Type B pancreatic cell (in vitro differentiated cells): ENCODE measurements at places on chromosomes 3 and 15.
A peak's percentile ranks its signal among the peaks of the same experiment; 100 is the strongest.

DNA sequence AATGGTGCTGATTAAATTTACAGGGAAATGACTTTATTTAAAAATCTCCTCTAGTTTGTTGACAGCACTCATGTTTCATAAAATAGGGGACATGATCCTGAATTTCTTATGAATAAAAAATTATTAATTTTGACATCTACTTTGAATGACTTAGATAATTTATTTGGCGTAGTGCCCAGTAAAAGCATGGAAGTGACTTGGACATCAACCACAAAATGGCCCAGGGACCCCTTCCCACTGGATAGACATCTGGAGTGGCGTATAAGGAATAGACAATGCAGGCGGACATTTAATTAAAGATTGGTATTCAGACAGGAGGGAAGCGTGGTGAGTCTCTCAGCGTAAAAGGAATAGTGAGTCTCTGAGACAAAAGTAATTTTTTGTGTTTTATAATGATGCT, 79.8 kb downstream of the ADAMTSL3 start:
- no peak for DNase-seq

- DNase-seq: no peak
Observed at GRCh38 chr3:27724459-27725197, 2.5 kb upstream of the EOMES start.

- no peak for DNase-seq
Observed at GRCh38 chr3:19540464-19540863, 392.2 kb downstream of the KCNH8 start.

DNA sequence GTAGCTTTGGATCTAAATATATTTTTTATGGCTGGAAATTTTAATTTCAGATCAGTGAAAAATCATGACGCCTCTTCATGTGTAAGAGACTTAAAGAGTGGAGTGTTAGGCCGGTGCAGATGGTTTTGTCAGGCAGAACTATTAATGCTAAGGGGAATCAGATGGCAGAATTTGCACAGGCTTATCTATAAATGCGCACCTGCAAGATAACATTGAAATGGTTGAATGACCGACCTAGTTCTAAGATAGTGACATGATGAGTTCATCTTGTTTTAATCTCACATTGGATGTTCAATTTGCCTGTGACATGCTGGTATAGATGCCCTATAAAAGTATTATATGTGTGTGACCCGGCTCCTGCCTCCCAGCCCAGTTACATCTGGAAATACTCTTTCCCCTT, 340.6 kb downstream of the FEZF2 start:
- no peak for DNase-seq

DNA sequence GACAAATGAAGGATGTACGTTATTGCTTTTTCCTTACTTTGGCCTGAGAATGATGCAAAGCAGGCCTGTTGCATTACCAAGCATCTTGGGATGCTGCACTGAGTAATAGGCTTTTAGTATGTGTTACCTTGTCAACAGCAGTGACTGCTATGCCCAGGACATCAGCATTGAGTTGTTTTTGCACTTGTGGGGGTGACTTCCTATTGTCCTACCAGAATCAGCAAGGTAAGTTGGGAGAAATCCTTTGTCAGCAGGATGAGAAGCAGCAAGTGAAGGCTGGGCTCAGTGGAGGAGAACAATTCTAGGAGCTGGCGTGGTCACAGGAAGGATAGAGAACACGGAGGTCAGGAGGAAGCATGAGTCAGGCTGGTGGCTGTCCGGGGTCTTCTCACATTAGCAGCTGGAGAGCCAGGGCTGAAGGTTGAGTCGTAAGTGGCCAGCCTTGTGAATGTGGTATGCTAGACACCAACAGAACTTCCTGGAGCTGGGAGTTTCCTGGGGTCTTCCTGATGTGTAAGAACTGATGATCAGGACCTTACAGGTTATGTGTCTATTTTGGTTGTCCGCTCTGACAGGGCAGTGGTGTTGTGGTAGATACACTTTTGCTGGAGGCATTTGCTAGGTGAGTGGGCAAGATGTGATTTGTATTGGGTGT, 142.7 kb downstream of the FNDC3B start:
- no peak for DNase-seq

DNA sequence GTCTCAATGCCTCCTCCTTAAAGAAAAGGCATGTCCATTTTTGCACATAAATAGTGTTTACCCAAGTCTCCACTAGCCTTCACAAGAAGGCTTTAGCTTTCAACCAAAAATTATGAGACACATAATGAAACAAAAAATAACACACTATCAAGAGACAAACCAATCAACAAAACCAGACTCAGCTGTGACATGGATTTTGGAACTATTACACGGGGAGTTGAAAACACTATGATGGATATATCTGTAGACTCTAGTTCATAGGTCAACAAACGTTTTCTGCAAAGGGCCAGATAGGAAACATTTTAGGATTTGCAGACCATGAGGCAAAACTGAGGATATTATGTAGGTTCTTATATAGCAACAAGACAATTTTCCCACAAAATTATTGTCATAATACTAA, 24.9 kb downstream of the MYL3 start:
- no peak for DNase-seq

DNA sequence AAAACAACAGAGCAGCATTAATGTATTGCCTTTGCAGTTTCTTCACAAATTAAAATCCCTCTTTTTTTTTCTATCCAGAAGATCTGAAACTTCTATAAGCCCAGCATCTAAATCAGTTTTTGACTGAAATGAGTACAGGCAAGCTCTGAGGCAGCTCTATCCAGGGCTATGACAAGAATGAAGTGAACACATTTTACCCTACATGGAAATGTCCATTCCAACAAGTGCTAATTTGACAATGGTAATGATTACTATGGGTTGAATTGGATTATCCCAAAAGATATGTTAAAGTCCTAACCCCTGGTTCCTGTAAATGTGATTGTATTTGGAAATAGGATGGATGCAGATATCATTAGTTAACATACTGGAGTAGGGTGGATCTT, 115.7 kb downstream of the RPL22L1 start:
- DNase-seq: no peak

DNA sequence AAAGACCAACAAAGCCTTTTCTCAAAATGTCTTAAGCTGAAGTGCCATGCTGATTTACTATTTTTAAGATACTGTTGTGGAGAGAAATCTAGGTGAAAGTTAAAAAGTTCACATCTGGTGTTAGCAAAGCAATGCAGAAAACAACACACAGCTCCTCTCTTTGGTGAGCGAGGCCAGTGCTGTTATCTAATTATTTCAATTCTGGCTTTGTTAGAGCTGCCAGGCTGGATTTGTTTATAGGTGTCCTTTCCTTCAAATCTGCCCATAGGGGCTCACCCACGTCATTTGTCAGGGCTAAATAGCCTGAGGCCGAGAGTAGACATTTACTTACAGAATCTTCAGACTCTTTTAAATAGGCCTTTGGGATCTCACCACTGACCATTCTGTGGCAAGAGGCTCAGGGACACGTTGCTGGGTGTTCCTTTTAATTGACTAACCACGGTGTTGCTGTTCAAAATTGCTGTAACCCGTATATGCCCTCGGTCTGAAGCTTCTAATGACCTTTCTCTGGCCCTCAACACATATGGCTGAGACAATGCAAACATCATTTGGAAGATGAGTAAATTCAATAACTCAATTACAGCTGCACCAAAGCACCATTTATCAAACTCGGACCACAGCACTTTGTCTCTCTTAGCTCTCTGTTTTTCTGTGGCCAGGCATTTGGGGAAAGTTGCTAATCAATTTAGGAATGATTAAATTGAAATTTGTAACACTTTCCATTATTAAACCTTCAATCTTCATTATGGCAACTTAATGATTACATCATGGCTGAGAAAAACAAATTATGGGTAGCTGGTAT, 152.6 kb downstream of the PDZRN3 start:
- DNase-seq: no peak

DNA sequence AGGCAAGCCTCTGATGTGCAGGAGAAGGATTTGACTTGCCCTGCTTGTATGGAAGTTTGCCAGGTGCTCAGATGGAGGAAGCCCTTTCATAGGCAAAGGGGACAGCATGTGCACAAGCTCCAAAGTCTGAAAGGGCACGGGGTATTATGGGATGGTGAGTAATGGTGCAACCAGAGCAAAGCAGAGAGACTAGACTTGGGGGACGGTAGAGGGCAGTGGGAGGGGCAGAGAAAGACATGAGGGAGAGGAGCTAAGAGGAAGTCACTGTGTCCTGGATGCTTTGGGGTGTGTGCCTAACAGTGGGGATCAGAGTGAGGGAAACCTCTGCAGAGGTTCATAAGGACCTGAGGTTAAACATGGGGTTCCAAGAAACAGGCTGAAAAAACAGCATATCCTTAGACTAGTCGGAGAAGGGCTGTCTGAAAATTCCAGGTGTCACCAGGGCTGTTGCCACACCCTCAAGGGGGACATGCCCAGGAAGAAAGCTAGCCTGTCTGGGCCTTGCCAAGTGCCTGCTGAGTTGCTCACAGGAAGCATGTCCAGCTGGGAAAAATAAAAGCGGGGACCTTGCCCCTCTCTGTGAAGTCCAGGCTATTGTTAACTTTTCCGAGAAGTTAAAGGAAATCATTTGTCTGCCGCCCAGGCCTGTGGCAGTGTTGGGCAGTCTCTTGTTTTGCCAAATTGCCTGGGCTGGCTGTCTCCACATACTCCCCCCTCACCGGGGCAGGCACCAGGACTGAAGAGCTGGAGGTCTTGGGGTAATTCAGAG, 47.1 kb downstream of the HRH1 start:
- DNase-seq: no peak

DNA sequence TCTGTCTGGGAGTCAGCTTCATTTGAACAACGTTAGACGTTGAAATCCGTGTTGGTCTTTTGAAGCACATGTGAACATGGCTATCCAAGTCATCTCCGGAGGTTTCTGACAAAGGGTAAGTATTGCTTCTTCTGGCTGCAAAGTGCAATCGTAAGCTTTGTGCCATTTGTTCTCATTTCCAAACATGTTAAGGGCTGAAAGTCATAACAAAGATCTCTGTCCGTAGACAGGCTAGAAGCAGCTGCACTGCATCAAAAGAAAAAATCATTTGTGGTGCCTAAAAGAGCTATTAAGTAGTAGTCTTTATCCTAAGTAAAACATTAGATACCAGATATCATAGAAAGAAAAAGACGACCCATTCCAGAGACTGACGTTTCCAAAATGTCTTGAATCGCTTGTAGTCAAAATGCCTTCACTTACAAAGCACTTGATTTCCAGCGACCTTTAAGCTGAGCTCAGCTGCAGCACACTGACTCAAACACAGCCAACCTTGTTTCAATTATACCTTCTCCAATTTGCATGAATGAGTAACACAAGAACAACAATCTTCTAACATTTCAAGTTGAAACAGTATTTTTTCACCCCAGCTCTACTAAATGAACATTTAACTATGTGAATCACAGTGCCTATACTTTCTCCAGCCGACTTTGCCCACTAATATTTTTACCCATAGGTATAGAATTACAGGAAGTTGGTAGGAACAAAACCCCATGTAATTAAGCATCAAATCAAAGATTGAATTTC, 76.6 kb downstream of the NEDD4 start:
- no peak for DNase-seq

DNA sequence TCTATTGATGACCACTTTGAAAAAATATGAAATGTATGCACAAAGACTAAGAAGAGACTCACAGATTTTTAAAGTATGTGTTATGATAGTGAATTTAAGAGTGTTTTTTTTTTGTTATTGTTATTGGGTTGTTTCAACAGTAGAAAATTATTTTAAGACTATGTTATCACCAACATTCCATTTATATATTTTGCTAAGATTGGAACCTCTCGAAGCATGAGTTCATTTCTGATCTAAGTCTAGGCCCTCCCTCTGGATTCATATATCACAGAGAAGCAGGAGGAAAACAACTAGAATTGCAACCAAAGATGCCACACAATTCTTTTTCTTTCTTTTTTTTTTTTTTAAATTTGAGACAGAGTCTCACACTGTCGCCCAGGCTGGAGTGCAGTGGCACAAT, 46.8 kb downstream of the ITGB5 start:
- no peak for DNase-seq

- DNase-seq: no peak
Observed at GRCh38 chr3:134699721-134700120, 48.9 kb upstream of the KY start.

- DNase-seq: no peak
Observed at GRCh38 chr3:101979033-101979432, 129.7 kb downstream of the NFKBIZ start.

DNA sequence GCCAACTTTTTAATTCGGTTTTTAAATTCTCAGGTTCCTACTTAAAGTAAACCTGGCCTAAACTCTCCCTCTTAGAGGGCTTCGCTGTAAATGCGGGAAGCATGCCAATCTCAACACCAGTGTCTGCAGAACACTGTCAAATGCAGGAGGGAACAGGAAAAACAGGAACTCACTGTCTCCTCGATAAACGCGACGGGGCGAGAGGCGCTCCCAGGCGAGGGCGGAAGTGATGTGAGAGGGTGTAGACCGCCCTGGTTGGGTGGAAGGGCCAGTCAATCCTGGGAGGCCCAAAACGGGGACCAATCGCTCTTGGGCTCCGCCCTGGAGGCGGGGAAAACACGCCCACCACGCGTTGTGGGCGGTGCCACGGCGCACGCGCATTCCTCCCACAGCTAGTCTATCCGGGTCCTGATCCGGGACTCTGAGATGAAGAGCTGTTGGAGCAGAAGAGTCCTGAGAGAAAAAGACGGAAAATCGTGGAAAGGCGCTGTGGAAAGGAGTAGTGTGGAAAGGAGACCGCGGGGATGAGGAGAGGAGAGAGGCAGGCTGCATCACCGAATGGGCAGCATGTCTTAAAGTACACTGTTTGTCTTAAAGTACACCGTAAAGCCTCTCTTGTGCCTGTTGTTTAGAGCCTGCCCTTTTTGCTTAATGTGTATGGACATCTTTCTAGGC, 27.1 kb downstream of the SLC28A2 start:
- DNase-seq: peak; percentile 98

DNA sequence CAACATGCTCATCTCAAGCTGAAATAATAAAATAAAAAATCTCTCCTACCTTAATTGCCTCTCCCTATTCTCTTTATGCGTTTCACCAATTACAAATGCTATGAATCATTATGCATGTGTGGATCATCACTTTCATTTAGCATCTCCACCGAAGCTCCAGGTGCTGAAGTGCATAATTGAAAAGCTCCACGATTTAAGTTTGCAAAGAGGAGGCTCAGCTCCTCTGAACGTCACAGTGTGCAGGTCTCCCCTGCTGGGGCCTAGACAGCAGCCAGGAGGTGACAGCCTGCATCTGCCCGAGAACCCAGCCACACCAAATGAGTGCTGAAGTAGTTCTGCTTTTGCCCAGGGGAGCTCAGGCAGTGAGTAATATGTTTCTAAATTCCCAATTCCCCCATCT, 60.5 kb upstream of the GLCE start:
- DNase-seq: no peak

DNA sequence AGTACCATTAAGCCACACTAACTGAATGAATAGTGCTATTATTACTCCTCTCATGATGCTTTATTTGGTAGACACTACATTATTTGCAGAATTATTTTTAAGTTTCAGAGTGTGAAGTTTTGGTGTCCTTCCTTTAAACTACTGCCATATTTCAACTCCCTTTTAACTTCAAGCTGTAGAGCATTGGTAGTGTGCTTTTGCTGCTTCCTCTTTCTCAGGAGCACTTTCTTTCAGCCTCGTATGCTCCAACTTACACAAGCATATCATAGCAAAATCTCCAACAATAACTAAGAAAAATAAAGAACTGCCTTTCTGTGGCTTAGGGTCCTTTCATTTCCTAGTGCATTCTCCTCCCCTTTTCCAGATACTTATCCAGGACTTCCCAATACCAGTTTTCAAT, 476.4 kb upstream of the AGTR1 start:
- no peak for DNase-seq

GRCh38 chr3:149411583-149411982, 34.1 kb upstream of the TM4SF1 start:
- no peak for DNase-seq
